Kidney epithelial cell (primary cell): ENCODE measurements at places on chromosomes 7 and 10.

GRCh38 chr7:29454899-29455451, 108.7 kb upstream of the PRR15 start:
- DNase-seq = no peak

GRCh38 chr10:15783941-15784636, 64.4 kb upstream of the ITGA8 start:
- DNase-seq = no peak

GRCh38 chr10:126481181-126481580, 92.9 kb upstream of the ADAM12 start:
- no peak for DNase-seq

DNA sequence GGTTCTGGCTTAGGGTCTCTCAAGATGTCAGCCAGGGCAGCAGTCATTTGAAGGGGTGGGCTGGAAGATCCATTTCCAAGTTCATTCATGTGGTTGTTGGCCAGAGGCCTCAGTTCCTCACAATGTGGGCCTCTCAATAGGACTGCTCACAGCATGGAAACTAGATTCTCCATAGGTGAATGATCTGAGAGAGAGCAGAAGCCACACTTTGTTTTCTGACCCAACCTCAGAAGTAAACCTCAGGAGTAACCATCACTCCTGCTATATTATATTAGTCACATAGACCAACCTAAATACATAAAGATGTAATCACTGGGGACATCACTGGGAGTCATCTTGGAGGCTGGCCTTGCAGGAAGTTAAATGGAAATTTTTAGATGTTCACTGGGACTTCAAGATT, 42.2 kb downstream of the GBF1 start:
- DNase-seq = no peak

DNA sequence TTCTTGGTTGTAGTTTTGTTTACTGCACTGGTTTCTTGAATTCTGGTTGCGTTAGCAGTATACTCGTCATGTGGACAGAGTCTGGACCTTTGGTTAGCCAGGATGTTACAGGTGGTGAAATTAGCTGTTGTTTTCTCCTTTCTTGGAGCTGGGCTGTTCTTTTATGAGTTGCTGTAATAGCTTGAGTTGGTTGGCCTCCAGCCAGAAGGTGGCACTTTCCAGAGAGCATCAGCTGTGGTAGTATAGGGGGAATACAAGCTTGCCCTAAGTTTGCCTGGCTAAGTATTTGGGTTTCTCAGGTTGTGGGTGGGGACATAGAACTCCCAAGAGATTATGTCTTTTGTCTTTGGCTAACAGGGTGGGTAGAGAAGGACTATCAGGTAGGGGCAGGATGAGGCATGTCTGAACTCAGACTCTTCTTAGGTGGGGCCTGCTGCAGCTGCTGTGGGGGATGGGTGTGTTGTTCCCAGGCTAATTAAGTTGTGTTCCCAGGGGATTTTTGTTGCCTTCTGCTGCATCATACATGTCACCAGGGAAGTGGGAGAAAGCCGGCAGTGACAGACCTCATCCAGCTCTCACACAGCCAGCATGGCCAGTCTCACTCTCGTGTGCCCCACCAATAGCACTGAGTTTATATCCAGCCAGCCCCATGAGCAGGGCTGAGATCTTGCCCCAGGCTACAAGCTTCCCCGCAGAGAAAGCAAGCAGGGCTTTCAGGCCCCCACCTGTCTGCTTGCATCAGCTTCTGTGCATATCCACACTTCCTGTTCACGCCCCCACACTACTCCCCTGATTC, 246.7 kb upstream of the TPK1 start:
- no peak for DNase-seq
